Suppressor macrophage treated with lipopolysaccharide for 1 hour (primary cell): ENCODE measurements at places on chromosomes 11 and 22.

DNA sequence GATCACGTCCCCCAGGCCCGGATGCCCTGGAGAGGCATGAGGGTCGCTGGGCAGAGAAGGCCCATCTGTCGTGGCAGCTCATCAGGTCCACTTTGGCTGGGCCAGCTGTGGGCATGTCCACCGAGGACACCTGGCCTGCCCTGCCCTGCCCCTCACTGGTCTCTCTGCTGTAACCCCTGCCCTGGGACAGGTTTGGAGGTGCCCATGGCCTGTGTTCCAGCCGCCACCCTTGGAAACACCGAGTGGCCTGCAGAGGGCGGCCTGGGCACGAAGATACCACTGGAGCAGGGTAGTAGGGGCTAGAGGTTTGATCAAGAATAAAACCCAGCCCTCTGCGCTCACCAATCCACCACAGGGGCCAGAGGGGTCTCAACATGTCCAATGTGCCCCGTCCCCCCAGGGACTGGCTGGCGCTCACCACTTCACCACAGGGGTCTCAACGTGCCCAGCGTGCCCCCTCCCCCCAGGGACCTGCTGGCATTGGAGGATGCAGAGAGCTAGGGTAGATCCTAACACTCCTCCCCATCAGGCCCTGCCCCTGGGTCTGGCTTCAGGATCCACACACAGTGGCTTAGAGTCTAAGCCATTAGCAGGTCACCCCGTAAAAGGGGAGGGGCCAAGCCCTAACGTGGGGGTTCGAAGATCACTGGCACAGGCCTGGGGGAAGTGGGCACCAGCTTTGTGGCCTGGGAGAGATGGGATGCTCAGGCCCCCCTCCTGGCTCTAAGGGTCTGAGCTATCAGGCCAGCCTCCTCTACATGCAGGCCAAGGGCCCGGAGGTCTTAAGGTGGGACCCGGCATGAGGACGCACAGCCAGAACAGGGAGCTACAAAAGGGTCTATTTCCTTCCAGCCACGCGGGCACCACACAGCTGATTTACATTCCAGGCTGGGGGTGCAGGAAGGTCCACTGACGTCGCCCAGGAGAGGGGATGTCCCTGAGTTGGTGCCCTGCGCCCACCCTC is 1.3 kb upstream of the HDAC10 start:
- peak; percentile 74 for DNase-seq

DNA sequence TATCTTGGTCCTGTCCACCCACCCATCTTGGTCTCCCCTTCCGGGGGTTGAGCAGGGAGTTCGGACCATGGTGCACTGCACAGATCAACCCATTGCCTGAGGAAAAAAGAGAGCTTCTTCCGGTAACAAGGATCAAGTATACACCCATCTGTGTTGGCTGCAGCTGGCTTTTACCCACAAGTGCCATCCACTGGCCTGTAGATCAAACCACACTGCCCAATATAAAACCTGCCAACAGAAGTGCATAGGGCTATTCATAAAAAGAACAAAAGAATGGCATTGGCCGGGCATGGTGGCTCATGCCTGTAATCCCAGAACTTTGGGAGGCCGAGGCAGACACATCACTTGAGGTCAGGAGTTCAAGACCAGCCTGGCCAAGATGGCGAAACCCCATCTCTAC is 94.5 kb downstream of the ZC3H12C start:
- no peak for DNase-seq

DNA sequence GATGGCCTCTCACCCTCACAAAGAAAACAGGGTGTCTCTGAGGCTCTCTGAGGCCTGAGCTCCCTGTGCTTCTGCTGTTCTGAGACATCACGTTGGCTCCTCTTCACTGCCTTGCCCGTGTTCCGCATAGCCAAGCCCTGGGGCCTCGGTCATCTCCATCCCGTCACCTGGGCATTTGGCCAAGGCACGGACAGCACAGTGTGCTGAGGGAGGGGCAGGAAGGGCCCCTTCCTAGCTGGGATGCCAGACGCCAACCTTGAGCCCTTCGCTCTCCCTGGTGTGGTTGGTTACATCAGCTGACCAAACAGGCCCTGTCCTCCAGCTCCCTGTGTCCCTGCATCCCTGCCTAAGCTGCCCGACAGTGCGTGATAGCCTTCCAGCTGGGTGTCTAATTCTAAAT is 25.9 kb downstream of the MOV10L1 start:
- no peak for DNase-seq

DNA sequence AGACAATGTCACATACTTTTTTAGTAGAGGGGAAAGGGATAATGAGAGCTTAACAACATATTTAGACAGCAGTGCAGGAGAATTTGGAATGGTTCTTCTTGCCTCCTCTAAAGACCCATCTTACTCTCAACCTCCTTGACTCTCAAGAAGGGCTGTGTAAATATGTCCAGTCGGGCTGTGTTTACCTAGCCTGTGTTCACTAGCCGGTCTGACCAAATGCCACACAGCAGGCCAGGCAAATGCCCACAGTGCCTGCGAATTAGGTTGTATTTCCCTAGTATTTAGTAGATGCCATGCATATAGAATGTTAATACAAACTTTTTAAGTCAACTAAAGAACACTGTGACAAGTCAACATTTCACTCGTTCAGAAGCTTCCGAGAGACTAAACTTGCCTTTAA is 51.4 kb upstream of the MTMR2 start:
- no peak for DNase-seq

DNA sequence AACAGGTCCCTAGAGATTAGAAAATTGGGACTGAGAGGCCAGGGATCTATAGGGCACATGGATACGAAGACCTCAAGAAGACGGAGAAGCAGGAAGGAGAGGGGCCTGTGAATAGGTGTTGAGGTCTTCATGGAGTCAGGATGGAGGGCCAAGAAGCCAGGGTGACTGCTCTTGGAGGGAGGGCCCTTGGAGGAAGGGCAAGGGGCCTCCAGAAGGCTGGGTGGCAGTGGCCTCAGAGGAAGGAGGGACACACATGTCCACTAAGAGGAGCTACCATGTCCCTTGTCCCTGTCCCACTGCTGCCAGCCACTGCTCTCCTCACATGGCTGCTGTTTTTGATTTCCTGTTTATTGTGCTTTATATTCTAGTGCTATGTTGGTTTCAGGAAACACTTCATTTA is 589.5 kb upstream of the B3GAT1 start:
- no peak for DNase-seq

GRCh38 chr11:64233913-64234586 is at the start of gene VEGFB:
VEGFB (plus strand) TSS chr11:64234584; CDS start chr11:64234834, 250 bp downstream.
- DNase-seq: peak; percentile 83

- no peak for DNase-seq
Measured at GRCh38 chr11:35413598-35413997, 5.8 kb downstream of the SLC1A2 start.

- no peak for DNase-seq
Measured at GRCh38 chr11:55726715-55727324, 46.4 kb upstream of the OR5D13 start.

GRCh38 chr22:38631724-38632123 is 24.5 kb downstream of the FAM227A start:
- peak; percentile 9 for DNase-seq

DNA sequence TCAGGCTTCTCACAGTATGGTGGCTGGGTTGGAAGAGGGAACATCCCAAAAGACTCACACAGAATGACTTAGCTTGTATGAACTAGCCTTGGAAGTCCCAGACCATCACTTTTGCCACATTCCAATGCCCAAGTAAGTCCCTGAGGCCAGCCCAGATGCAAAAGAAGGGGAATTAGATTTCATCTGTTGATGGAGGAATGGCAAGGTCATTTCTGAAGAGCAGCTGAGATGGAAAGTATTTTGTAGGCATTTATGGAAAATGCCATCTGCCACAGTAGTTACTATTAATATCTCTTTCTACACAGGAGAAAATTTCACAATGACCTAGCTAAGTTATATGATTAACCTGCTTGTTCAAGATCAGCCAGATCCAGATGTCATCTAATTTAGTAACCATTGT is 58.8 kb downstream of the ENDOD1 start:
- DNase-seq: no peak

- no peak for DNase-seq
Measured at GRCh38 chr22:43539572-43540528, 128.0 kb downstream of the MPPED1 start.

GRCh38 chr11:115390441-115390840 is 113.8 kb downstream of the CADM1 start:
- DNase-seq: peak; percentile 20

DNA sequence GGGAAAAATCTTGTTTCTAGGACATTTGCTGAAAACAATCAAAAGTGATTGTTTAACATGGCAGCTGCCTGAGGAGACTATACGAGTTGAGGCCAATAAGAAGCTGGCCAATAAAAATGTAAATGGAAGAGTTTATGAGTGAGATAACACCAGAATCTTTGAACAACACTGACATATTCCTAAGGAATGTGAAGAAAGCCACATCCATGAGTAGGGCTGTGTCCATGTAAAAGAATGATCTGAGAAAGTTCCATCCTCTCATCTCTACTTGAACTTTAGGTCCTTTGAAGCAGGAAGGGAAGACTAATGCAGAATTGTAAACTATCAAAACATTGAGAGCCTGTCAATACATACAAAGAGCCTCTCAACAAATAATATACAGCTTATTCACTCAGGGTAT is 6.9 kb upstream of the CHORDC1 start:
- no peak for DNase-seq

GRCh38 chr11:121964591-121964990 is 151.4 kb downstream of the BLID start:
- no peak for DNase-seq

DNA sequence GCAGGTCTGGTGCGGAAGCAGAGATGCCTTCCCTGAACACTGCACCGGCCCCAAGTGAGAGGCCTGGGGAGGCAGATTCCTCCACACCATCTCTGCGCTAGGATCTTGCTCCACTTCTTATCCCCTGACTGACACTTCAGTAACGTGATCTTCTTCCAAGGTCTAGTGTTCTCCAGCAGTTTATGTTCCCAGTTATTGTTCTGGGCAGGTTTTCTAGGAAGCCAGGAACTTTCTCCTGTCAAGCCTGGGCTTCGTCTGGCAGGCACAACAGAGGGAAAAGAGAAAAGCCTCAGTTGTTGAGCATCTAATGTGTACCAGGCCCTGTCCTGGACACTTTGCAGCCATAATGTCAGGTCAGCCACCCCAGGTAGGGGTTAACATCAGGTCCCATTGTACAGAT is 10.5 kb downstream of the CD82 start:
- no peak for DNase-seq

DNA sequence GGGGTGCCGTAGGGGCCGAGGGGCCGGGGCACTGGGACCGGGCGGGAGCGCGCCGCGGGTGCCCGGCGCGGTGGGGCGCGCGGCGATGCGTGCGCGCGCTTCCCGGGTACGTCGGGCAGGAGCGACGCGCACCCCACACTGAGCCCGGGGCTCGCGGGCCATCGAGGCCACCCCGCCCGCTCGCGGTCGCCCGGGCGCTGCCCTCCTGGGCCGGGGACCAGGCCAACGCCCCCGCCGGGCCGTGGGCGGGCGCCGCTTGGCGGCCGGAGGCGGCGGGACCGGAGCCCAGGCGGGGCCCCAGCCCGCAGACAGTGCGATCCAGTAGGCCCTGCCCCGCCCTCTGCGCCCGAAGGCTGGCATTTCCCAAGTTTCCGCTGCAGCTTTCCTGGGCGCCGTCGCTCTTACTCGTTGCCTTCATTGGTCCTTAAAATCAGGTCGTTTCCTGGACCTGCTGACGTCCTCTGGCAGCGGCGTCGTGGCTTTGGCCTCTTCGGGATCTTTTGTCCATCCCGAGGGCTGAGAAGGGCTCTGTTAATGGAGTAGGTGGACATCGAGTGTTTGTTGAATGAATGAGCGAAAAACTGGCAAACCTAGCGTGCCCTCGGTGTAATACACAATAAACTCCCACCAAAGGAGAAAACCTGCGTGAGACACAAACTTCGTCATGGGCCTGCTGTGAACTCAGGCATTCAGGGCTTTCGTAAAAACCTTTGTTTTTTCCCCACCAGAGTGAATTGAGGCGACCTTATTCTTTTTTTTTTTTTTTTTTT is 638 bp downstream of the PARVA start:
- DNase-seq: peak; percentile 18

- DNase-seq: no peak
Measured at GRCh38 chr22:29798801-29799200, 31.6 kb downstream of the UQCR10 start.

DNA sequence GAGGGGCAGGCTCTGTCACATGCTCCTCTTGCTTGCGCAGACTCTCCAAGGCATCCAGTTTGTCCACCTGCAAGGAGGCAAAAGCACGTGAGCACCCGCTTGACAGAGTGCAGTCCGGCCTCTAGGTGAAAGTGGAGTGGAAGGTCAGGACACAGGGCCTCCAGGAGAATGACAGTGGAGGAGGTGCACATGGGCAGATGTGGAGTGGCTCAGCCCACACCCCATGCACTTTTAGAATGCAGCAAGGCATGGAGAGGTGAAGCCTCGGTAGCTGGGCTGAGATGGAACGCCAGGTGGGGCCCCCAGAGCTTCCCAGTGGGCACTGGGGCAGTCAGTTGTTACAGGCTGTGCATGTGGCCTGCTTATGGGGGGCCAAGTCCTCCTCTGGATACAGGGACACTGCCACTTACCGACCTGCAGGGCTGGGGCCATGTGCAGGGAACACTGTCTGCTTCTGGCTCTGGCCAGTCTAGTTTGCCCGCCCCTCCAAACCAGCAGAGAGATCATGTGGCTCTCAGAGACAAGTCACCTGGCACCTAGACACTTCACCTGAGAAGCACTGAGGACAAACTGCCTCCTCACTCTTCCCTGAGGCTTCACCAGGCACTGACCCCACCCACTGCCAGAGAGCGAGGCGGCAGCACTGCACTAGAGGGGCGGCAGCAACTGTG is 2.3 kb upstream of the SLC25A1 start:
- DNase-seq: no peak

- no peak for DNase-seq
Measured at GRCh38 chr11:94595076-94595475, 27.9 kb downstream of the PIWIL4 start.

DNA sequence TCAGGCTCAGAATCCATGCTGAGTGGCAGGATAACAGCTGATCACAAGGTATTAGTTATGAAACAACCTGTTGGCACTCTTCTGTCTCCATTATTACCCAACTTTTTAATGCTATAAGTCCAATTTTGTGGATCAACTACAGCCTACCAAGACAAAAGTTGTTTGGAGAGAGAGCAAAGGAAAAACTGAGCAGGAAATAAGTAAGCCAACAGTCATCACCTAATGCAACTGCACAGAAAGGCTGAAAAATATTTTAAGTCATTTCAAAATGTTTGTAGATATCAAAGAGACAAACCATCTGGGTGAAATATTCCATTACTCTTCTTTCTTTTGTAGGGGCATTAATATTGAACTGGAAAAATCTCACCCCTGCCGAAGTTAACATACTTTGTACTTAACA is 41.6 kb downstream of the FDX1 start:
- DNase-seq: no peak

GRCh38 chr11:75853971-75854370 is 39.0 kb downstream of the UVRAG start:
- no peak for DNase-seq

GRCh38 chr11:74507582-74507981 is 14.1 kb upstream of the LIPT2 start:
- no peak for DNase-seq

- no peak for DNase-seq
Measured at GRCh38 chr11:35593143-35593542, 25.1 kb upstream of the FJX1 start.

GRCh38 chr11:113885897-113886296 is 10.5 kb upstream of the USP28 start:
- no peak for DNase-seq
